Foreskin fibroblast (primary cell): ENCODE measurements at places on chromosomes 4 and X.
A peak's percentile ranks its signal among the peaks of the same experiment; 100 is the strongest.

DNA sequence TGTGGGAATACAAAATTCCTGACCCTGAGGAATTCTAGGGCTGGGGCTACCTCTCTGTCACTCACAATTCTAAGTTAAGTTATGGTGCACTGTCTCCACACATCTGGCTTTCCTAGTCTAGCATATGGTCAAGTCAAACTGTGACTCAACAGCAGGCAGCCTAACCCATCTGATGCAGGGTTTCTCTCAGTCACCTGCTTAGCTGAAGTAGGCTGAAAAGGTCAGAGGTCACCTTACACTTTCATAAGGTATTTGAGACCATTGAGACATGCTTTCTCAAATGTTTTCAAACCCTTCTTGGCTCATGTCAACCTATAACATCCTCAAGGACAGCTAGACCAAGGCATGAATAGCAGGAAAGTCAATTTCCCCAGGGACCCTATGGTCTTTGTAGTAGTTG, 196.5 kb upstream of the STK26 start:
- DNase-seq = peak; percentile 12

- no peak for DNase-seq
These were observed 22.7 kb upstream of the GRPR start for GRCh38 chrX:16100673-16101072.

- no peak for DNase-seq
These were observed 111.2 kb upstream of the TMEM47 start for GRCh38 chrX:34768290-34768689.

GRCh38 chrX:47272013-47272408, 39.2 kb downstream of the USP11 start:
- no peak for DNase-seq

- peak; percentile 62 for DNase-seq
These were observed 133.2 kb upstream of the ADAMTS3 start for GRCh38 chr4:72701987-72702819.

GRCh38 chrX:132836471-132836870, 122.0 kb downstream of the HS6ST2 start:
- no peak for DNase-seq

- no peak for DNase-seq
These were observed 202.6 kb downstream of the TMA16 start for GRCh38 chr4:163697121-163697520.

DNA sequence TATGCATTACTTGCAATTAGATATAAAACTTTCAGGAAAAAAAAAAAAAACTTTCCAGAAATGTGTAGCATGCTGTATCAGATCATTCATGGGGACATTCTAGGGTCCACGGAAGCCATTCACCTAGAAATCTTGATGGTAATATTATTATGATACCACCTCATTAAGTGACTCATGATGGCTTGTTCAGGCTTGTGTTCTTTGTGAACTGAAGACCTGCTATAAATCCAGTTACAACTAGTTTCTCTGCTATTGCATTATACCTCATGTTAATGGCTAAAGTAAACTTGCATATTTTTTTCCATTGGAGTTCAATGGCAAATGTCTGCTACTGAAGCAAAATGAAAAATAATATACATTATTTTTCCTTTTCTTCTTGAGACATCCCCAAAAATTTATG, 35.3 kb upstream of the PTPN13 start:
- DNase-seq = no peak
